ENCODE measurements at places on chromosomes 13 and 19.

DNA sequence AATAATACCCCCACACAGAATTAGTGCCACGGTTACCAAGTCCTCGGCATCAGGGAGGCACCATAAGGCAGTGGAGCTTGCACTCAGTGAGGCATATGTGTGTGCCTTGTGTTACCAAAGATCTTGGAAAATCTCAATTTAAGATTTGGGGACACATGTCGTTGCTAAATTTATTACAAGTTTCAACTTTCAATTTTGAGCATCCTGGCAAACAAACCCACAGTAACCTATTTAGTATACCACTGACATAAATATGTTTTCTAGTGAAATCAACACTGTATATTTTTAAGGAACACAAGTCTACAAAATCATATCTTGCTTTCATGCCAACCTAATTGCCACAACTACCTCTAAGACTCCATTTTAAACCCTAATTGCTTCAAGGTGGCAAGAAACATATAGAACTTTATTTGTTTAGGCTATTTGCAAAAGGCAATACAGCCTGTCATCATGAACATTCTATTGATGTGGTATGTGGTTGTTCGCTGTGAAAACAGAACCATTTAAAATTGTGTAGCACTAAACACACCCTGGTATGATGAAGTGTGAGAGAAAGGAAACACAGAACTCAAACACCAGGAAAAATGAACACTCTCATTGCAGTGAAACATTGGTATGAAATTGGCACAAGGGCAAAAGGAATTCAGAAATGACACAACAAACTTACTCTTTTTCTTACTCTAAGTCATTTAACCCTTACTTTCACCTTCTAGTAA lies 531.1 kb downstream of the IRS2 start:
- DNase-seq: no peak

DNA sequence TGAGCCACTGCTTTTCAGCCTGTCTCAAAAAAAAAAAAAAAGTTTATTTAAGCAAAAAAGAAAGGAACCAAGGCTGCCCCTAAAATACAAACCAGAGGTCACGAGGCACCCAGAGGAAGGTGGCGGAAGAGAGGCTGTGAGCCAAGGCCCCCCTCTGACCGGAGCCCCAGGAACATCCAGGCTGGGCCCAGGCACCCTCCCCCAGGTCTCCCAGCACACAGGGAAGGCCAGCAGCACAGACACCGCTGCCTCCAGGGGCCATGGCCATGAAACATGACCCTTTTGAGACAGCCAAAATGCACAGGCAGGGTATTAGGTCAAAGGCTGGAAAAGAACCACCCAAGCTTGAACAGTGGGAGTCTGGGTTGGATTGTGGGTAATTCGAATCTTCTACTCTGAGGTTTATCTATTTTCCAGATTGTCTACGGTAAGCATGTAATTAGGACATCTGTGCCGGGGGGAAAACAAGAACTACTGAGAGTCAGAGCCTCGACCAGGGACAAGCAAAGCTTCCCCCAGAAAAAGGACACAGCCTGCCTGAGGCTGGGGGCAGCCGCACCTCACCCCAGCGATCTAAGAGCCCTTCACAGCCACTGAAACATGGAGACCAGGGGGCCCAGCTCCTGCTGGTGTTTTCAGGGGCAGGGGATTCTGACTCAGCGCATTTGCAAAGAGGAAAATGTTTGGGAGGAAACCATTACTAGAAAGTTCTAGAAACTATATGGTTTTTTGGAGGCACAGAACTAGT lies 8.4 kb downstream of the PEX11G start:
- DNase-seq: no peak

DNA sequence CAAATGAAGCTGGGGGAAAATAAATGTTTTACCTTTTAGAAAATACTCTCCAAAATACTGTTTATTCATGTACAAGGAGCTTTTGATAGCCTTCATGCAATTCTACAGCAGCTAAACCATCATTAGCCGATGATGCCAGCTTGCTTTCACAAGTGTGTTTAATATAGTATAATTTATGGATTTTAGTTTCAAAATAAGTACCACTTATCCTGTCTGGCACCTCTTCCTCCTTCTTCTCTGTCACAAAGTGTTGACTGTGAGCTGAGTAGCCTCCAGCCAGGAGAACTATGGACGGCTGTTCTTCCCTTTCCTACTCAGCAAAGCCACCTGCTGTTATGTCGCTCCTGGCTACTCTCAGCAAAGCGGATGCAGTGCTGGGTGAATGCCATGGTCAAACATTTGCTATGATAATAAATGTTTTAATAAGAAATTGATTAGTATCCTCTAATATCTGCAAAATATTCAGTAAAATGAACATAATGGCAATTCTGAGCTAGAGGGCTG lies 238.2 kb downstream of the LIG4 start:
- DNase-seq: no peak

DNA sequence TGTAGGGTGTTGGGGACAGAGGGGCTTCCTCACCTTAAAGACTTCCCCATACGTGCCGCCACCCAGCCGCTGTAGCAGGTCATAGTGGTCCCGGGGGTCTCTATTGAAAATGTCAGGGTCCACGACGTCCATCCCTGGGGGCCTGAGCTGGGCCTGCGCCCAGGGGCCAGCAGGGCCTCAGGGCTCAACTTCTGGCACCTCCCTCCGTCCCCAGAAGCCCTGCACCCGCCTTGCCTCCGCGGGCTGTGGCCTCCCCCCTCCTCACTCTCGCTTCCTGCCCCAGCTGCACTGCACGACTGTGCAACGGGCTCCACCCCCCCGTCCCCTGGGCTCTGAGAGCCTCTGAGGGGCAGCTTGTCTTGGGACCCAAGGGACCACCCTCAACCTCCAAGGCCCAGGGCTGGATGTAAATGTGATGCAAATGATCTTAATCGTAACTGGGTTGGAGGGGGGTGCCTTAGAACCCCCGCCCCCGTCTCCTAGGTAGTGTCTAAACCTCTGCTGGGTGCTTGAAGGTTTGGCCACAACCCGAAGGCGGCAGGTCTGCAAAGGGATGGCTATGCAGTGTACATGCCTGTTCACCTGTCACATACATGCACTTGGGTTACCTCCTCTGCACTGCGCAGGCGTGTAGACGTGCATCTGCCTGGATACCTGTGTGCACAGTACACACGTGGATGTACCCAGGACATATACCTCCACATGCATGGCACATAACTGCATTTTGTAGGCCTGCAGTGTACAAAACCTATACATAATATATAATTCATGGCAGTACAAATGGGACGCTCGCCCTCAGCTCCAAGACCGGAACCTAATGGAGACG lies at the start of gene MAP4K1:
Gene MAP4K1 (minus strand): TSS at position 190 of the 826 bp plus-strand sequence. CDS start 58 bp downstream, at position 132.
- DNase-seq: no peak

GRCh38 chr13:28725046-28725610 lies 6.4 kb upstream of the SLC46A3 start:
- no peak for DNase-seq

- no peak for DNase-seq
Measured at GRCh38 chr13:105193026-105193425, 1342.4 kb downstream of the EFNB2 start.

DNA sequence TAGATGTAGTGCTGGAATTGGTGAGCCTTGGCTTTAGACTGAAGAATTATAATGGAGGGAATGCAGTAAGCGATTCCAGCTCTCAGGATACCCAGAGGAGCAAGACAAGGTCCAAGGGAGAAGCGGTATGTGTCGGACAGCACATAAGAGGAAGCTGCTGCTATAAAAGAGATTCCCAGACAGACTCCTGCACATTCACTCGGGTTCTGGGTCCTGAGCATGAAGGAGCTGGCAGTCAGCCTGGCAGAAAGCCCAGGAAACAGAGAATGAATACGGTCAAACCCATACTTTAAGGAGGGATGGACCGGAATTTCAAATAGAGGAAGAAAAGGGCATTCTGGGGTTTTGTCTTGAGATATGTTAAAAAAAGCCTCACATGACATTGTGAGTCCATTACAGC lies 308.3 kb downstream of the DNAJC15 start:
- no peak for DNase-seq

DNA sequence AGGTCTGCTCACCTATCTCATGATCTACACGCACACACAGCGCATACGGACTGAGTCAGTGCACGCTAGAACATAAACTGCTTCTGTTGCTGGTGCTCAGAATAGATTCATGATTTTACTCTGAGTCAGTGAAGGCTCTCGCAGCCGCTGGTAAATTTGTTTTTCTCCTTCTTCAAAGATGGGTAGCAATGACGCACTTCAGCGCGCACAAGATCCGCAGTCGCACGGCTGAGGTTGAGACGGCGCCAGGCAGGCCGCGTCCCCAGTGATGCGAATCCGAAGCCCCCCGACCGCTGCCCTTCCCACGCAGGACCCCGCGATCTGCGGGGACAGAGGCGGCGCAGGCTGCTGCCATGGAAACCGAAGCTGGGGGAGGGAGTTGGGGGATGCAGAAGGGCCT lies 103.7 kb upstream of the USP29 start:
- DNase-seq: no peak

- DNase-seq: no peak
Measured at GRCh38 chr19:10018263-10018662, 5.0 kb downstream of the RDH8 start.

DNA sequence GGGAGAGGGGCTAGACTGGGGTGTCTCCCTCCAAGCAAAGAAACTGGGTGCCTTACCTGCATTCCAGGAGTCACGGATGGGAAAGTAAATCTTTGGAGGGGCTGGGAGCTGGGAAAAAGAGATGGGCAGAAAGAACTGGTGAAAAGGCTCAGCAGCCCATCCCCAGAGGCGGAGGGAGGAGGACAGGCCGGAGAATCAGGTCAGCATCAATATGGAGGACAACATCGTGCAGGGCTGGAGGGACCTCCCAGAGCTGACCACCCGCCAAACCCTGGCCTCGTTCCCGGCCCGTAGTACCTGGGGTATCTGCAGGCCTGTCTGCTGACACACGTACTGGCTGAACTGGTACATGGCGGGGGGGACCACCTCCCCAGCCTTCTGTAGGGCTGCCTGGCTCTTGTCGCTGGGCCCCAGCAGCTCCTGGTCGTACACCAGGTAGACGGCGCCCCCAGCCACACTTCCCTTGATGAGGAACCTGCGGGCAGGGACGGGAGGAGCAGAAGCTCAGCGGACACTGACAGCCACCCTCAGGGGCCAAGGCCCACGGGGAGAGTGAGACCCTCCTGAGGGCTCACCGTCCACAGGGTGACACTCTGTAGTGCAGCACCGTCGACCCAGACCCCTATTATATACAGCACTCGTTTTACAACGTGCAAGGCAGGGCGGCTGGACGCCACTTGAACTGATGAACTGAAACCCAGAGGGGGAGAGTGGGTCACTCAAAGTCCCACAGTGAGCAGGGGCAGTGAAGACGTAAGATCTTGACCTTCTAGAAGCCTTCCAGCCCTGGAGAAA lies 830 bp downstream of the MICOS13 start:
- no peak for DNase-seq

DNA sequence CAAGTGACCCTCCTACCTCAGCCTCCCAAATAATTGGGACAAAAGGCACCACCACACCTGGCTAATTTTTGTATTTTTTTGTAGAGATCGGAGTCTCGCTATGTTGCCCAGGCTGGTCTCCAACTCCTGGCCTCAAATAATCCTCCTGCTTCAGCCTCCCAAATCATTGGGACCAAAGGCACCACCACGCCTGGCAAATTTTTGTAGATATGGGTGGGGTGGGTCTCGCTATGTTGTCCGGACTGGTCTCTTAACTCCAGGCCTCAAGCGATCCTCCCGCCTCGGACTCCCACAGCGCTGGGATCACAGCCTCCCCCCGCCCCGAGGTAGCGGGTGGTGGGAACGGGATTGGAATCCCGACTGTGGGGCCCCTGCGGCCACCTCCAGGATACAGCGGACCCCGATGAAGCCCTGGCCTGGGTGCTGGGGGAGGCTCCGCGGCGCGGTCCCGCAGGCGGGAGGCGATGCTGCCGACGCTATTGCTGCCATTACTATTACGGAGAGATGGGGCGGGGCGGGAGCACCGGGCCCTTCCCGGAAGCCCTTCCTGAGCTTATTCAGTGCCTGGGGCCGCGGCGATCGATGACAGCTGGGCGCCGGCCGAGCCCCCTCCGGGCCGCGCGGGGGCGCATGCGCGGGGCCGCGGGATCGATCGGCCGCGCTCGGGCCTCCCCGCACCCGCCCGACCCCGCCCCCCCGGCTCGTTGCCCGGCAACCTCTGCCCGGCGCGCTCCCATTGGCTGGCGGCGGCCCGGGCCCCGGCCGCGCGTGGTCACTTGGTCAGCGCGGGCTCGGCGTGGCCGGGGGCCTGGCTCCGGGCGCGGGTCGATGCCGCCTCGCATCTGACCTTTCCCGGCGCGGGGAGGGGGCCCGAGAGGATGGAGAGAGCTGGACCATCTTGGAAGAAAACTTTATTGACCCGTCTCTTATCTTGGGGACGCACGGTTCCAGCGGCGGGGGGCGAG lies 27.9 kb upstream of the ONECUT3 start:
- DNase-seq: peak; percentile 76

DNA sequence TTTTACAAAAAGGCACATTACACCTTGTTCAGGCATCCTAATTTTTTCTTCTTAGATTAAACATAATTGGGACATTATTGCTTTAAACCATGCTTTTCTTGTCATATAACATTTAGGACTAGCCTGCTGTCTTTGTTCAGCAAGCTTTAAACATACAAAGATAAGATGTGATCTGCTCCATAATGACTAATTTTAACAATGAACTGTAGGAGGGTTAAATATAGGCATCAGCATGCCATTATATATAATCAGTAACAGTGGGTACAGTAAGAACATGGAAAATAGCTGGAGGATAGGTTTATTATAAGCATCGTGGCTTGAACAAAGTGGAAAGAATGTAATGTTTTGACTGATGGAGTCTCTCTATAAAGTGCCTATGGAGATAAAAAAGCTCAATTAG lies 661.7 kb downstream of the SLITRK6 start:
- no peak for DNase-seq

GRCh38 chr19:16519230-16519687 lies 23.0 kb downstream of the CHERP start:
- DNase-seq: no peak

GRCh38 chr13:44302940-44303575 lies 70.6 kb upstream of the SERP2 start:
- no peak for DNase-seq

- peak; percentile 97 for DNase-seq
Measured at GRCh38 chr19:10334588-10335351, 1.4 kb upstream of the RAVER1 start.

GRCh38 chr19:4327252-4327876 lies 11.3 kb downstream of the STAP2 start:
- DNase-seq: peak; percentile 67

GRCh38 chr13:31322026-31322425 lies 122.3 kb downstream of the B3GLCT start:
- no peak for DNase-seq

- no peak for DNase-seq
Measured at GRCh38 chr13:33970746-33971561, 153.0 kb downstream of the RFC3 start.

DNA sequence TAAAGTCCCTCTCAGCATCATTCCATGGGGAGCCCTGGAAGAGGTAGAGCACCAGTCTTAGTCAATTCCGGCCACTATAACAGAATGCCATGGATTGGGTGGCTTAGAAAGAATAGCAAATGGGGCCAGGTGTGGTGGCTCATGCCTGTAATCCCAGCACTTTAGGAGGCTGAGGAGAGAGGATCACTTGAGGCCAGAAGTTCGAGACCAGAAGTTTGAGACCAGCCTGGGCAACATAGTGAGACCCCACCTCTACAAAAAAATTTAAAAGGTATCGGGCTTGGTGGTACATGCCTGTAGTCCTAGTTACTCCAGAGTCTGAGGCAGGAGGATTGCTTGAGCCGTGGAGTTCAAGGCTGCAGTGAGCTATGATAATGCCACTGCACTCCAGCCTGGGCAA lies 25.0 kb upstream of the SIN3B start:
- no peak for DNase-seq

GRCh38 chr13:80382576-80382975 lies 41.6 kb upstream of the SPRY2 start:
- DNase-seq: no peak

- peak; percentile 47 for DNase-seq
Measured at GRCh38 chr13:112616586-112617362, 28.8 kb upstream of the TUBGCP3 start.

- DNase-seq: no peak
Measured at GRCh38 chr19:1199531-1199930, 6.0 kb upstream of the STK11 start.

Measured in endothelial cell (in vitro differentiated cells).